ENCODE measurements at places on chromosomes 7 and 10.

DNA sequence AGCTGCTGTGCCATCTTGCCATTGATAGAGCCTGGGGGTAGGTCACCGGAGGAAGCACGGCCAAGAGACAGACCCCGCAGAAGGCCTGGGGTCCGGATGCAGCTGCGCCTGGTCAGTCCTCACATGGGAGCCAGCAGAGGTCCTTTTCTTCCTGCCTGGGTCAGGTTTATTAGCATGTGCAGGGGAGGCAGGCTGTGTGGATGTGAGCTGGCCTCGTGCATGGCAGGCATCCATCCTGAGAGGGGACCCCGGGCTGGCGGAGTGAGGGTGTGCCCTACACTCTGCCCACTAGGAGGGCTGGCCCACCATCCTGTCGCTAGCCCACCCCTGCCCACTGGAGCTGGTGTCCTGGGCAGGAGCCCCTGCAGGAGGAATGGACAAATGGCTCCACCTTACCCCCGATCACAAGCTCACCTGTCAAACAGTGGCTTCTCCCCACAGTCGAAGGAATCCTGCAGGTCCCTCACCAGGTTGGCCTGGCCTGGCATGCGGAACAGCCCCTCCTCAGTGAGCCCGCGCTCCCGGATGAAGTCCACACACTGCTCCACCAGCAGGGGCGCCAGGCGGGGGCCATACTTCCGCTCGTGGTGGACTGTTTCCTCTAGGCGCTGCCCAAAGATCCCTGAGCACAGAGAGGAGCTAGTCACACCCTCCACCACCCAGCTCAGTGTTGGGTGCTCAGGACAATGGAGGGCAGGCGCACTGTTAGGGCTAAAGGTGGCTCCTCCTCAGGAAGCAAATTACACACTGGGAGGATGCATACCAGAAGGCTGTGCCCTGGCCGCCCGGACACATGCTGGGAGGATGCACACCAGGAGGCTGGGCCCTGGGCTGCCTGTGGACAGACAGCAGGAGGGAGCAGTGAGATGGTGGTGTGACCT lies 145.4 kb downstream of the ARHGAP22 start:
- no peak for DNase-seq

GRCh38 chr7:13055732-13056368 lies 368.4 kb downstream of the ARL4A start:
- no peak for DNase-seq

DNA sequence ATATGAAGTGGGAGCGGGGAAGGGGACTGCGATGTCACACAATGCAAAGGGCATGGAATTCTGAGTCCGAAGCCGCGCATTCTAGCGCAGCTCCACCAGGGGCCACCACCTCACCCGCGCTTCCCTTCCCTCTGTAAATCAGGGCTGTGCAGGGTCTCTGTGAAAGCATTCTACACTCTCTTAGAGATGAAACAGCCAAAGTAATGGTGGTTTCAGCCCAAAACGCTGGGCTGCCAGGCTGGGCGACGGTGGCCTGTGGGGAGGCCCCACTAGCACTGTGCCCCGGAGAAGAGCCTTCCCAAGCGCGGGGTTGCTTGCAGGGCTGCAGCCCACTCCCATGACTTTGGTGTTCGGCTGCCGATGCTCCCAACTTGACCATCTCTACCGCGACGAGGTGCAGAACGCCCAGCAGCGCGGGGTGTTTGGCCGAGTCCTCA lies 11.4 kb downstream of the ATG9B start:
- no peak for DNase-seq

- DNase-seq: no peak
Observed at GRCh38 chr10:43119416-43120115, 18.7 kb upstream of the CSGALNACT2 start.

DNA sequence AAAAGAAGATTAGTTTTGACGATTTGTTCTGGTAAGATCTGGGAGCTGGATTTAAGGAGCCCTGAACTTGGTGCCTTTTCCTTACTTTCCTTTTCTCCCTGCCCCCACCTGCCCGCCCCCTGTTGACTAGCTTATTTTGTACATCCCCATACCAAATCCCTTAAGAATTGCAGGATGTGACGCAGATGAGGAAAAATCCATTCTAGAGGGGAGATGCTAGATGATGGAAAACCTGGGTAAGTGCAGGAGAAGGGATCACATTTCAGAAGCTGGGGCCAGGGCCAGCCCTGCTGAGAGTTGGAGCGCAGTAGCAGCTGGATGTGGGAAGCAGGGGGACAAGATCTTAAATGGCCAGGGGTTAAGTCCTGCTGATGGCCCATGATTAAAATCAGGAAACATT lies 93.9 kb downstream of the CCDC3 start:
- no peak for DNase-seq

DNA sequence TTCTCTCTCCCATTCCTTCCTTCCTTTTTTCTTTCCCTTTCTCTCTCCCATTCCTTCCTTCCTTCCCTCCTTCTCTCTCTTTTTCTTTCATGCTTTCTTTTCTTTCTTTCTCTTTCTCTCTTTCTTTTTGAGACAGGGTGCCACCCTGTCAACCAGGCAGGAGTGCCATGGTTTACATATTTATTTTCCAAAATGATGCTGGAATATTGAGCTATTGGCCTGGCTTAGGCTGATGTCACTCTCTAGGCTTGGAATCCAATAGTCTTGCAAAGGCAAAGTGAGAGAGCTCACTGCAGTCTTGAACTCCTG lies 159.1 kb downstream of the BAMBI start:
- no peak for DNase-seq

DNA sequence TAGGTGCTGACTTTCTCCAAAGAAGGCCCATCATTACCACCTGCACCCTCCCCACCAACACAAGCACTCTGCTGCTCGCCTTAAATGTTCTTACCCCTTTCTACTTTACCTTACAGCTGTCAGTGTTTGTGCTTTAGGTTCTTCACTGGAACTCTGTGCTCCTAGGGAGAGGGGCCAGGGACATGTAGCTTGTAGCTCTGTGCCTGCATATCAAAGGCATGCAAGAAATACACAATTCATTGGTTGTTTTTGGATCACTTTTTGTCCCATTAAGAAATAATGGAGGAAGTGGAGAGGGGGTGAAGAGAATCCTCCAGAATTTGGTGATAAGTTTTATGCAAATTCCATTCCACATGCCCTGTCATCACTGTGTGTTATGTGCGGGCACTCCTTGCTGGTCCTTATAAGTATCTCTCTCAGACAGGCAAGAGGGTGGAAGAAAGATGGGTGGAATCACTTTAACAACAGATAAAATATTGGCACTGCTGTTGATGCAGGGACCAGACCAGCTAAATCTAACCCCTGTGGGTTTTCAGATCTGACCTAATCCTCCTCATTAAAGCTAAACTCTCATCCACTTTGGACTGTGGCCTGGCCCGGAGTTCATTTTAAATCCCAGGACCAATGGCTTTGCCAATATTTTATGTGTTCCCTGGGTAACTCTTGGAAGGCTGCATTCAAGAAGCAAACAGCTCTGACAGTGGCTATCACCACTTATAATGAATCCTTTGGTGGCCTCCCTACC lies 375.8 kb upstream of the NFE2L3 start:
- no peak for DNase-seq

DNA sequence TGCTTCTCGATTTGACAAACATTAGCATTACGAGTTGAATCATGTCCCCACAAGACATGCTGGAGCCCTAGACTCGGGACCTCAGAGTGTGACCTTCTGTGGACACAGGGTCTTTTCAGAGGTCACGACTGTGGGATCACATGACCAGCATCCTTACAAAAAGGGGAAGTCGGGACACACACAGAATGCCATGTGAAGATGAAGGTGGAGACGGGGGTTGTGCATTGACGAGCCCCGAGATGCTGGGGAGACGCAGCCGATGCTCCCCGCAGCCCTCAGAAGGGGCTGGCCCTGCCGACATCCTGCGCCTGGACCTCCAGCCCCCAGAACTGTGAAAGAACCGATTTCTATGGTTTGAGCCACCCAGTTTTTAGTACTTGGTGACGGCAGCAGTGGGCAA lies 7.5 kb downstream of the ZFAND2A start:
- DNase-seq: no peak

DNA sequence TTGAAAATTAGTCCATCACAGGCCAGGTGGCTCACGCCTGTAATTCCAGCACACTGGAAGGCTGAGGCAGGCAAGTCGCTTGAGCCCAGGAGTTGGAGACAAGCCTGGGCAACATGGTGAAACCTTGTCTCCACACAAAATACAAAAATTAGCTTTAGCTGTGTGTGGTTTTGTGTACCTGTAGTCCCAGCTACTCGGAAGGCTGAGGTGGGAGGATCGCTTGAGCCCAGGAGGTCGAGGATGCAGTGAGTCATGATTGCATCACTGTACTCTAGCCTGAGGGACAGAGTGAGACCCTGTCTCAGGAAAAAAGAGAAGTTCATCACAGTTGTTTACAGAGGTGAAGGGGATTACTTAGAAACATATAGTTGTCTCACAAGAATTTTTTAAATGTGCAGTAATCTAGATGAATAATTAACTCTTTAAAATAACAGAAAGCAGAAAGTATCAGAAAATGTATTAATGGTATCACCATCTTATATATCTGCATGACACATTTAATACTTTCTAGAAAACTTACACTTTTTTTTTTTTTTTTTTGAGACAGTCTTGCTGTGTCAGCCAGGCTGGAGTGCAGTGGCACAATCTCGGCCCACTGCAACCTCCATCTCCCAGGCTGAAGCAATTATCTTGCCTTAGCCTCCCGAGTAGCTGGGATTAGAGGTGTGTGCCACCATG lies 8.9 kb downstream of the LCOR start:
- no peak for DNase-seq

DNA sequence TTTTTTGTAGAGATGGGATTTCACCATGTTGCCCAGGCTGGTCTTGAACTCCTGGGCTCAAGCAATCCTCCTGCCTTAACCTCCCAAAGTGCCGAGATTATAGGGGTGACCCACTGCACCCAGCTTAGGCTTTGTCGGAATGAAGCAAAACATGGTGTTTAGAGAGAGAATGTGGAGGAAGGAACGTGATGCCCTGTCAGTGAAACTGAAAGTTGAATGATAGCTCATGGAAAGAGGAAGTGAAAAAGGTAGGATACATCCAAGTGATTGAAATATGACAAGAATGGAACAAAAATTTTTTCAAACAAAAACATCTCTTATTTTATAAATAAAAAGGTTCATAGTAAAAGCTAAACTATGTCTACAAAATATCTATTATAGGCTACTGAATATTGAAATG lies 5.9 kb downstream of the AKAP9 start:
- DNase-seq: no peak

DNA sequence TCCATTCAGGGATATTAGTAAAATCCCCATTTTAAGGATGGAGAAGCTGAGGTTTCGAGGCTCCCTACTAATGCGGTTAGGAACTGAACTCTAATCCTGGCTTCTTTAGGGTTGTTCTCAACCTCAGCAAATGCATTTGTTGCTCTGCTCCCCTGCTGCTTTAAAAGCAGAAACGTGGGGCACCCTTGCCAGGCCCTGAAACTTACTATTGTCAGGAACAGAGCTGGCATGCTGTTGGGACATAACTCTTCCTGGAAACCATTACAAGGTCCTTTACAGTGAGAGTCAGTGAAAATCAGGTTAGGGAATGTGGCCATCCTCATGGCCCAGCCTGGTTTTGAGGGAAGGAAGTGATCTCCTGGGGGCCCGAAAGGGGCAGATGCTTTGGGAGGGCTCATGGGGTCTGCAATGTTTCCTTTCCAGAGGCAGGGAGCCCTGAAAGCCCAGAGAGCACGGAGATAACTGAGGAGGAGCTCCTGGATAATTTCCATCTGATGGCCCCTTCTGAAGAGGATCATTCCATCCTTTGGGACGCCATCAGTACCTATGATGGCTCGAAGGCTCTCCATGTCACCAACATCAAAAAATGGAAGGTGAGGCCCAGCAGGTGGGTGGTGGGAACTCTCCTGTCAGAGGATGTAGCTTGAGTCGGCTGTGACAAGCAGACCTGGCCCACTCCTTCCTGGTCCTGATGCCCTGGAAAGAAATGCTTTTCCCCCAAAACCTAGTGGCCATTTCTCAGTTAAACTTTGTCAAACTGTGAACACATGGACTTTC lies 2.0 kb downstream of the IGFBP1 start:
- no peak for DNase-seq

GRCh38 chr10:113947184-113948041 lies 93.0 kb downstream of the NHLRC2 start:
- no peak for DNase-seq

GRCh38 chr10:48463318-48464003 lies 141.4 kb downstream of the ARHGAP22 start:
- no peak for DNase-seq

DNA sequence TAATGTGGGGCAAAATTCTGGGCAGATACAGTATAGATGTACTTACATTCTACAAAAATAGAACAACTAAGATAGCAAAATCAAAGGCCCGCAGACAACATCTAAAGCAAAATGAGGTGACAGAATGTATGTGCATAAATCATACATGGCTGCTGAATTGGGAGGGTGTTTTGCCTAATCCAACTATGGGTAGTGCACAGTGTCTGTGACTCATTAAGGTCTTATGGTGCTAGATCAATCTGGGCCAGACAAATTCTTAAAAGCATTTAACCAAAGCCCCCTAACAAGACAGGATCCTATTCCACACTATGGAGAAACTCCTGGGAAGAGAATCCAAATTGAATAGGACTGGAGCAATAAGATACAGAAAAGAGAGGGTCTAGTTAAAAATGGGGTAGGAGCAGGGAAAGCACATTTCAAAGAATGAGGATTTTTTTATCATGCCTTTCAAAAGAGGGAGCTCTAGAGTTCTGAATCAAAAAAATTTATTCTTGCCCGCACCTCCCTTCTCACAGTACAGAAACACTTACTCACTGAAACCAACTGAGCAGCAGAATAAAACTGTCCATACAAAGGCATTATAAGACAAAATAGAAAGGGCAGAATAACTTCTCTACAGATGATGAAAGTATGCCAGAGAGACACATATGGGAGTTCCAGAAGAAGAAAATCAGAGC lies 181.3 kb downstream of the RNLS start:
- DNase-seq: no peak

All from activated naive CD4-positive, alpha-beta T cell treated with anti-CD3 and anti-CD28 coated beads, Interleukin-2, amount 50 U/mL, for 16 hours (primary cell).